Cardiac ventricle fibroblast (primary cell): ENCODE measurements at places on chromosomes 13 and 19. TPM values are rescaled to one million over a fixed set of nuclear protein-coding genes. Genes with fewer than 3 reads are reported as not detected.

Gene LYPD3
- 0.44 and 0.75 TPM in 2 replicates for total RNA-seq

Gene ASPDH
- not detected in 2 replicates for total RNA-seq

Gene SYNGR4
- total RNA-seq = not detected in 2 replicates

Gene KLK12
- total RNA-seq = not detected in 2 replicates

Gene DNAAF3
- total RNA-seq = 0.34 TPM in 1 of 2 replicates, not detected in the other

Gene ZNF221
- total RNA-seq = 7.6 and 10.6 TPM in 2 replicates

Gene SCN1B
- total RNA-seq = 13.7 and 15.2 TPM in 2 replicates

Gene METTL21C
- 0.20 TPM in 1 of 2 replicates, not detected in the other for total RNA-seq

Gene RUBCNL
- total RNA-seq = 0.12 and 0.64 TPM in 2 replicates

Gene CGB8
- total RNA-seq = not detected in 2 replicates

Gene DNAJC15
- total RNA-seq = 11.7 and 15.2 TPM in 2 replicates

Gene DAZAP1
- 19.4 and 21.3 TPM in 2 replicates for total RNA-seq

Gene LIG1
- total RNA-seq = 5.3 and 11.1 TPM in 2 replicates

Gene PABPC3
- total RNA-seq = 0.15 TPM in 1 of 2 replicates, not detected in the other

Gene LIM2
- total RNA-seq = not detected in 2 replicates

Gene PDX1
- total RNA-seq = not detected in 2 replicates

Gene CYP2A7
- not detected in 2 replicates for total RNA-seq

Gene SYCN
- not detected in 2 replicates for total RNA-seq

Gene CLEC11A
- 288 and 306 TPM in 2 replicates for total RNA-seq

Gene PROZ
- total RNA-seq = not detected in 2 replicates

Gene ATP4A
- not detected in 2 replicates for total RNA-seq

Gene RHPN2
- 1.8 and 5.1 TPM in 2 replicates for total RNA-seq

Gene THSD8
- total RNA-seq = not detected in 2 replicates

Gene FBXO27
- 1.6 and 7.0 TPM in 2 replicates for total RNA-seq

Gene WDR62
- 0.24 and 0.69 TPM in 2 replicates for total RNA-seq

Gene ZNF837
- total RNA-seq = 3.8 and 4.8 TPM in 2 replicates

Gene ZNF135
- total RNA-seq = 3.9 and 5.3 TPM in 2 replicates

Gene AP2S1
- total RNA-seq = 166 and 197 TPM in 2 replicates

Gene ZNF616
- total RNA-seq = 7.1 and 11.5 TPM in 2 replicates

Gene STAP2
- 3.6 TPM in 2 replicates for total RNA-seq

Gene GRIN3B
- total RNA-seq = 0.88 and 1.2 TPM in 2 replicates

Gene CCDC122
- 7.0 and 8.0 TPM in 2 replicates for total RNA-seq

Gene SERTAD1
- 12.7 and 17.2 TPM in 2 replicates for total RNA-seq

Gene C19orf73
- 0.25 and 2.7 TPM in 2 replicates for total RNA-seq

Gene KLF1
- not detected in 2 replicates for total RNA-seq

Gene PRTN3
- not detected in 2 replicates for total RNA-seq

Gene RNF113B
- not detected in 2 replicates for total RNA-seq

Gene ZNF541
- total RNA-seq = not detected in 2 replicates

Gene PLK5
- total RNA-seq = not detected in 2 replicates

Gene TTC9B
- total RNA-seq = not detected in 2 replicates

Gene USF2
- 65.7 and 71.7 TPM in 2 replicates for total RNA-seq

Gene APBA3
- 28.3 and 33.3 TPM in 2 replicates for total RNA-seq

Gene PRR19
- total RNA-seq = not detected in 2 replicates

Gene LYL1
- 0.29 and 0.44 TPM in 2 replicates for total RNA-seq

Gene RGL3
- 1.7 and 3.4 TPM in 2 replicates for total RNA-seq

Gene RAB11B
- total RNA-seq = 44.8 and 48.0 TPM in 2 replicates

Gene MBD3L3
- not detected in 2 replicates for total RNA-seq

Gene ZNF20
- 0.88 and 3.1 TPM in 2 replicates for total RNA-seq

Gene C19orf25
- 17.7 and 25.0 TPM in 2 replicates for total RNA-seq

Gene SOX1
- not detected in 2 replicates for total RNA-seq

Gene KCTD12
- 35.1 and 39.4 TPM in 2 replicates for total RNA-seq

Gene VRK3
- total RNA-seq = 19.2 and 20.8 TPM in 2 replicates

Gene ZNF468
- 6.9 and 8.3 TPM in 2 replicates for total RNA-seq

Gene YJEFN3
- total RNA-seq = 0.15 and 0.25 TPM in 2 replicates

Gene ZGLP1
- total RNA-seq = 0.25 and 3.2 TPM in 2 replicates

Gene ZNF208
- 0.50 and 2.1 TPM in 2 replicates for total RNA-seq

Gene LGALS7B
- not detected in 2 replicates for total RNA-seq

Gene NLRP7
- not detected in 2 replicates for total RNA-seq

Gene ZNF530
- 1.5 and 1.7 TPM in 2 replicates for total RNA-seq

Gene HSPBP1
- total RNA-seq = 23.6 and 31.0 TPM in 2 replicates
